Right hindlimb (tissue), 1 donor: ENCODE measurements at places on chromosomes 13 and 19.

GRCh38 chr19:55301459-55302317, 17.9 kb downstream of the BRSK1 start:
- peak; percentile 93 for DNase-seq

DNA sequence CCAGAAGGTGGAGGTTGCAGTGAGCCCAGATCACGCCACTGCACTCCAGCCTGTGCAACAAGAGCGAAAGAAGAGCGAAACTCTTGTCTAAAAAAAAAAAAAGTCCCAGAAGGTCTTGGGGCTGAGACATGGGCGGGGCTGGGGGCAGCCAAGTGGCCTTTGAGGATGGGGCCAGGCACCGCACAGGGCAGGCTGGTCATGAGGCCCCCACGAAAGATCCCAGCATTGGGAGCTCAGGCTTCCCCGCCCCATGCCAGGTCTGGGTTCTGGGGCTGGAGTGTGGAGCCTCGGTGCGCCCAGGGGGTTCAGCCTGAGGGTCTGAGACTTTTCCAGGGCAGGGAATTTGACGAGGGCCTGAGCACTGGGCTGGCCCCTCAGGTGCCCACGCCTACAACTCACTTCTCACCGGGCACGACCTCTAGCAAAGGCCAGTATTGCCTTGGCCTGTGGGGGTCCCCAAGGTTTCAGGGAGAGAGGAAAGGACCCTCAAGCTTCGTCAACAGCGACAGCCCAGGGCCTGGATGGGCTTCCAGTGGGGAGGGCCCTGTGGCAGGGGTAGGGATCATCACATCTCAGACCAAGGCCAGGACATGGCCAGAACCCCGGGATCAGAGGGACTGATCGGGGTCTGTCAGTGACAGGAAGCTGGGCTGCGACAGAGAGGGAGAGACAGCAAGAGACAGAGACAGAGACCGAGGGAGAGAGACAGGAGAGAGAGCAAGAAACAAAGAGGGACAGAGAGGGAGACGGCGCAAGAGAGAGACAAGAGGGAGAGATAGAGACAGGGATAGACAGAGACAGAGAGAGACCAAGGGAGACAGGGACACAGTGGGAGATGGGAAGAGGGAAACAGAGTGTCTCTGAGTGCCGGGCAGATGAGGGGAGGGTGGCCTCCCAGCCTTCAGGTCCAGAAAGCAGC, 7.5 kb upstream of the MEX3D start:
- DNase-seq, result no peak

GRCh38 chr19:33343859-33344572, 29.5 kb upstream of the CEBPG start:
- DNase-seq, result peak; percentile 77

GRCh38 chr19:12938779-12939601, 581 bp downstream of the CALR start:
- peak; percentile 55 for DNase-seq
